ENCODE measurements at places on chromosomes 3 and 15.
A peak's percentile ranks its signal among the peaks of the same experiment; 100 is the strongest.

DNA sequence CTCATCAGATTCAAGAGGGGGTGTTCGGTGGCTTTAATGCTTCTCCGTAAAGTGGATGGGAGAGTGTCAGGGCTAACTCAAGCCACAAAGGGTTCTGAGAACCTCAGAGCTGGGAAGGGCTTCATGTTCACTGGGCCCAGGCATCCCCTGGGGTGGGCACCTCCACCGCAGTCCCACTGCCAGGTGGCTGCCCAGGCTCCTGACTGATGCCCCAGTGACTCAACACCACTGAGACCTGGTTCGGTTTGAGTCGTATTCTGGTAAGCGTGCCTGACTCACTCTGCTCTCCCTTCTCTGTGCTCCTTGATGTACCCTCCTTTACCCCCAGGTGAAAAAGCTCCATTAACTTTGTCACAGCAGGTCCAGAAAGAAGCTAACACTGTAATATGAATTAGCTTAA, 304.6 kb downstream of the RPLP1 start:
- no peak for DNase-seq

GRCh38 chr3:139894643-139894989, 40.4 kb upstream of the CLSTN2 start:
- DNase-seq = no peak

GRCh38 chr15:38217191-38217595, 35.4 kb upstream of the SPRED1 start:
- DNase-seq = no peak

DNA sequence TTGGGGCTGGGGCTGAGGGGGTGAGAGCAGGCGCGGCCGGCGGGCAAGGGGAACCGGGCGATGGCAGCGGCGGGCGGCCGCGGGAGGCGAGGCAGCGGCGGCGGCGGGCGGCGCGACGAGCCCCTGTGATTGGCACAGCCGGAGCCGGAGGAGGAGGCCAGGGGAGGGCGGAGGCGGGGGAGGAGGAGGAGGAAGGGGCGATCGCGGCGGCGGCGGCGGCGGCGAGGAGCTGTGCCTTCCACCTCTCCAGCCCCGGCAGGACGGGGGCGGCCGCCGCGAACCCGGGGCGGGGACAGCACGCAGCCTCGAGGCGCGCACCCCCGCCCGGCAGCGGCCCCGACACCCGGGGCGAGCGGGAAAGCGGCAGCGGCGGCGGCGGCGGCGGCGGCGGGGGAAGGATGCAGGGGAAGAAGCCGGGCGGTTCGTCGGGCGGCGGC, at the start of gene SLCO3A1:
Gene SLCO3A1, plus strand, starts transcription at position 198 of the 437 bp plus-strand sequence.
- DNase-seq = peak; percentile 79

Data from CD4-positive, alpha-beta T cell treated with Interleukin-1 beta for 1 hour (primary cell).